Ascending aorta (tissue), 2 donors: ENCODE measurements at places on chromosomes 3 and 15.

DNA sequence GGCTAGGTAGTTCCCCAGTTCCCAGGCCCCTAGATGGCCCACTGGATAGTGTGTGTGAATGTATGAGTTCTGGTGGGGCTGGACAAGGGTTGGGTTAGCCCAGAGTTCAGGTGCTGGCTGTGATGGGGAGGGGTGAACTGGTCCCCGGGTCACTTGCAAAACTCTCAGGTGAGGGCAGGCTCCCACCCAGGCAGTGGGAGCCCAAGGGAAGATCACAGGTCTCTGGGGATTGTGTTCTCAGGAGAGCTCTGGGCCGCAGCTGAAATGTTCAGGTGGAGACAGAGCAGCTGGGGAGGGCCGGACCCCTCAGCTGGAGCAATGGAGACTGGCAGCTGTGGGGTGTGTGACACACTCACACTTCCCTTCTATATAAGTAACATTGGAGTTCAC lies 12.8 kb upstream of the FAM98B start:
- no peak for DNase-seq

DNA sequence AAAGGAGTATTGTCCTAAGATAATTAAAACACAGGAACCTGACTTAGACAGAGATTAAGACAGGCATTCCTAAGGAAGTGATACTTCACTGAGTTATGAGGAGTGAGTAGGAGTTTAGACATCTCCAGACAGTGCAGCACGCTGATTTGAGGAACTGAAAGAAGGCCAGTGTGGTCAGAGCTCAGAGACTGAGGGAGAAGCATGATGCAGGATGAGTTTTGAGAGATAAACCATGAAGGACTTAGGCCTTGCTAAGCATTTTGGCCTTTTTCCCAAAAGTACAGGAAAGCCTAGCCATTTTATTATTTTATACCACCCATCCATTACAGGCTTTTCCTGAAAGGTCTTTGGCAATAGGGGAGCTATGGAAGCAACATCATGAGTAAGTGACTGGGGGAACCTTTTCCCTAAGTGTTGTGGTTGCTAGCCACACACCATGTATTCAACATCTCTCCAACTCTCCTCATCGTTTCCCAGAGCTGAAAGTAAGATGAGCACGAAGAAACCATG lies 375.6 kb upstream of the TPRG1 start:
- DNase-seq, result no peak

DNA sequence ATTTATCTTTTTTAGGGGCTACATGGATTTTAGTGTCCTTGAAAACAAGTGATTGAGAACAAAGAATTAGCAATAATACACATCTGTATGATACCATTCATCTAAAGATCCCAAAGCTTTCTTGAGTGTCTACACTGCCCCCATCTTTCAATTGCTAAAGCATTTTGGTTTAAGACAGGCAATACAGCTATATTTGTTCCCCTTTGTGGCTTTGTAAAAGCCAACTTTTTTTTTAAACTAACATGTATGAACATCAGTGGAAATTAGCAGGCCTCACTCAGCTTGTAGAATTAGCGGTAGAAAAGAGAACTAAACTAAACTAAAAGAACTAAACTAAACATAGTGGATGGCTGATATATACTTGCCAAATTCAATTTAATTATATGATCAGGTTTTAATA lies 449.6 kb downstream of the MECOM start:
- no peak for DNase-seq

GRCh38 chr3:195150181-195151118 lies 120.5 kb downstream of the XXYLT1 start:
- peak; percentile 87 for DNase-seq

GRCh38 chr3:15858547-15859506 lies 61.0 kb upstream of the ANKRD28 start:
- no peak for DNase-seq

GRCh38 chr3:82281205-82281604 lies 519.8 kb upstream of the GBE1 start:
- DNase-seq, result no peak

GRCh38 chr15:75056036-75056435 lies 32.6 kb downstream of the PPCDC start:
- no peak for DNase-seq

DNA sequence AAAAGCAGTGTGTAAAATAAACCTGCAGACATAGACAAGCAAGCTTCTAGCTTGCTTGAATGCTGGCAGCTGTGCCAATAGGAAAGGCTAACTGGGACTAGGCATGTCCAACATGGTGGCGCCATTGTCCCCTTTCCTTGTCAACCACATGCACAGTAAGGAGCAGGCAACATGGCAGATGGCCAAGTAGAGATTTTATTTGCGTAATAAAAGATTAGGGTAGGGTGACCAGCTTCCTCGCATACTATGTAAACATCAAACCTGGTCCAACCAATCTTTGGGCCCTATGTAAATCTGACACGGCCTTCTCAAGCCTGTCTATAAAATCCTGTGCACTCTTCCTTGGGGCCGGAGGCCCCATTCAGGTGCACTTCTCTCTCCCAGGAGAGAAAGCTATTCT lies 575.4 kb upstream of the GOLIM4 start:
- no peak for DNase-seq

- peak; percentile 22 for DNase-seq
These were observed 54.7 kb downstream of the LRRC28 start for GRCh38 chr15:99305761-99306505.

GRCh38 chr15:33988384-33988783 lies 20.1 kb downstream of the CHRM5 start:
- no peak for DNase-seq

DNA sequence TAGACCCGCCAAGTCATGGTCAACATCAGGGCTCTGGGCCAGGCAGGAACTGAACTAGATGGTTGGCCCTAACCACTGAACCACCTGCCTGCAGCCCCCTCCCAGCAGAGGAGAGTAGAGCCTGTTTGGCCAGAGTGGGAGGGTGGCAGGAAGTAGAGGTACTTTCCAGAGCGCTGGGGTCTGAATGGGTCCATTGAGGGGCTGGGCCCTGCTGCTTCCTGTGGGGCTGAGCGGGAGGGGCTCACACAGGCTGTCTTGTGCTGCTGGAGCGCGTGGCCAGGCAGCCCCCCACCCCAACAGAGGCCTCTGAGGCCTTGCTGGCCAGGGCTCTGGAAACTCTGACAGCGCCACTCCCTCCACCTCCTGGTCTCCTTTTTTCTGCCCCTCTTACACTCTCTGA lies 17.4 kb downstream of the CSPG4 start:
- no peak for DNase-seq

- DNase-seq, result no peak
These were observed 95.6 kb downstream of the FBLN2 start for GRCh38 chr3:13644341-13645117.

GRCh38 chr3:72288955-72289691 lies 504.2 kb upstream of the PROK2 start:
- DNase-seq, result no peak

GRCh38 chr3:153171256-153171655 lies 9.2 kb downstream of the RAP2B start:
- no peak for DNase-seq

DNA sequence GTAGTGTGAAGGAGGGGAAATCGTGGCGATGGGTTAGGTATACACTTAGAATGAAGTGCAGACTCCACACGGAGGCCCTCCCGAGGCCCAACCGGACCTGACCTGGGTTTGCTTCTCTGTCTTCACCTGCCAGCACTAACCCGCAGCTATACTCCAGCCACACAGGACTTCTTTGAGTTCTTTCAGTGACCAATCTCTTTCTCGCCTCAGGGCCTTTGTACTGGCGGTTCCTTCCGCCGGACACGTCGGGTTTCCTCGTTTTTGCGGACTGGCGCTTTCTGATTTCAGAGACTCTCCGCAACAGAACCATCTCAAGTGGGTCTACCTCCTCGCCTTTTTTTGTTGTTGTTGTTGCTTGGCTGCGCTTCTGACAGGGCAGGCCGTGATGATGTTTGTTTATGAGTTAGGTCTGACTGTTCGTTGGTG lies at the start of gene NEIL1:
Gene NEIL1 (plus strand): TSS at position 244 of the 426 bp plus-strand sequence. CDS start 1,867 bp downstream, outside the sequence.
- no peak for DNase-seq

GRCh38 chr15:27059610-27060202 lies 88.7 kb downstream of the GABRG3 start:
- no peak for DNase-seq

DNA sequence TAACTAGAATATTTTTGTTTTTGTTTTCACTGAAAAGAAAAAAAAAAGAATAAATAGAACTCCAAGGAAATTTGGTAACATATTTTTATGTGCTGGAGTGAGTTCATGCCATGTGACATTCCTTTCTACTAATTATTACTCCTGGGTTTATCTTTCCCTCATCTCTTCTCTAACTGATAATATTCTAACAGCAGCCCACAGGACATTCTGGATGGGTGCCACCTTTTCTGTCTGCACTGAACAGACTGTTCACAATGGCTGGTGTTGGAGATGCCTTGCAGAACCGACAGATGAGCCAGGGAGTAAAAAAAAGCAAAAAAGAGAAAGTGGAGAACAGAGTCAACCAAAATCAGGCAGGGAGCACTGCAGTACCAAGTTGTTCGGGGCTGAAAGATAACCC lies 151.3 kb downstream of the OR4M2 start:
- no peak for DNase-seq

- no peak for DNase-seq
These were observed 50.6 kb upstream of the PLXNA1 start for GRCh38 chr3:126932188-126932931.

GRCh38 chr3:83193526-83193925 lies 1432.1 kb upstream of the GBE1 start:
- DNase-seq, result no peak

GRCh38 chr3:14601692-14602005 lies 49.9 kb upstream of the CCDC174 start:
- no peak for DNase-seq

DNA sequence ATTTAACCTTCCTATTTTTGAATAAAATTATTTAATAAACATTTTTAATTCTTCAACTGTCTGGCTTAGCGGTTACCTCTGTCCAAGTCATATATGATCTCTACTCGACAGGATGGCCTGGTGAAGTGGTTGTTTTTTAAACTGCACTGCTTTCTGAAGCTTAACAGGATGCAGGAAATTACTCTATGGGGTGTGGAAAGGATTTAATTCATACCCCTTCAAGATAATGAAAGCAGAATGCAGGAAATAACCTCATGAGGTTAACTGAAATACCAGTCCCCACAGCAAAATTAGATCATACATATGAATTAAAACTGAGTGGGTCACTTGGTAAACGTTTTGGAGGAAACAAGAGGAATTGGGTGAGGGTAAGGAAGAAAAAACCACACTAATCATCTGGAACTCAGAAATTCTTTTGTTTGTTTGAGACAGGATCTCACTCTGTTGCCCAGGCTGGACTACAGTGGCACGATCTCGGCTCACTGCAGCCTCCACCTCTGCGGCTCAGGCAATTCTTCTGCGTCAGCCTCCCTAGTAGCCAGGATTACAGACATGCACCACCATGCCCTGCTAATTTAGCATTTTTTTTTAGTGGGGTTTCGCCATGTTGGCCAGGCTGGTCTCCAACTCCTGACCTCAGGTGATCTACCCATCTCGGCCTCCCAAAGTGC lies 50.1 kb downstream of the LYSMD4 start:
- DNase-seq, result no peak

DNA sequence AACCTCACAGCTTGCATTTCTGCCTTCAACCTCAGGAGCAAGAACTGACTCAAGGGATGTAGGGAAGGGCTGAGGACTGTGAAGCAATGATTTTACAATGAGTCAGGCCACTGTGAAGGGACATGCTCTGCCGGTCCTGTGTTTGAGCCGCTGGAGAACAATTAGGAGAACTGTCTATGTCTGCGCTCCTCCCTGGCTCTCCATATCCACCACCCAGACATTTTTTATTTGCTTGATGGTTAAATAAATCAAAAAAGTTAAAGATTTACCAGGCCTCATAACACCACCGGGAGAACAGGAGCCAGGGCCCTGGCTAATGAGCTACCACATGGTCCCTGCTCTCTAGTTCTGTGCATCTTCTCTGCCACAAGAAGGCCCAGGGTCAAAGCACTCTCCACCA lies 29.6 kb downstream of the SEC61A1 start:
- DNase-seq, result no peak

DNA sequence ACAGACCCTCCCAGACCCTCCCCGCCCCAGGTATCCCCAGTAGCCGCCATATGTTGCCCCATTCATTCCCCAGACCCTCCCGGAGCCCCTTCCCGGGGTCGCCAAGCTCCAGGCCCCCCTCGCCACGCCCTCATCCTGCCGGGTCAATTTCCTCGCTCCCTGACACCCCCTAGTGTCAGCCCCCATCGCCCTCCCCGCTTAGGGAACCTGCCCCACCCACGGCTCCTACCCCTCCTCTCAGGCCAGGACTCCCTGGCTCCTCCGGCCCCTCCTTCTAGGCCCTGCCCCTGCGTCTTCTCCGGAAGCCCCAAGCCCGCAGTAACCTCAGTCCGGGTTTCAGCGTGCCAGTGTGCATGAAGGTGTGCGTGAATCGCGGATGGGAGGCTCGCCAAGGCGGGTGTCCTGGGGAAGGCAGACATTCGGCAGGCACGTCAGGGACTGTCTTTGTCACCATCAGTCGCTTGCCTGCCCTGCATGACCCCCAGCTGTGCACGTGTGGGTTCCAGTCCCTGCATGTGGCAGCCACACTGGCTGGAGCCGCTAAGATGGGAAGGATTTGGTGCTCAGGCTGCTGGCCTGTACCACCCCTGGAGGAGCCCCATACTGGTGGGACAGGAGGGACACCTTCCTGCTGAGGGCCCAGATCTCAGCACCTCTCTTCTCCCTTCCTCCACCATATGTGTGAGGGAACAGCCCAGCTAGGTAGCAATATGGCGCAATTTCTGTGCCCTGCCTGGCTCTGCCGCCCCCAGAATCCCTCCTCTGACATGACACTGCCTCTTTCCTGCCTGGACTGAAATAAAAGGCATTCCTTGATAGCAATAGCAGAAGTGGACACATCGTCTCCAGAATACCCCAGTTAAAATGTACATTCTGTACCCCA lies 693 bp downstream of the DISP2 start:
- no peak for DNase-seq

- DNase-seq, result no peak
These were observed 210.2 kb downstream of the THSD4 start for GRCh38 chr15:71325481-71325880.

DNA sequence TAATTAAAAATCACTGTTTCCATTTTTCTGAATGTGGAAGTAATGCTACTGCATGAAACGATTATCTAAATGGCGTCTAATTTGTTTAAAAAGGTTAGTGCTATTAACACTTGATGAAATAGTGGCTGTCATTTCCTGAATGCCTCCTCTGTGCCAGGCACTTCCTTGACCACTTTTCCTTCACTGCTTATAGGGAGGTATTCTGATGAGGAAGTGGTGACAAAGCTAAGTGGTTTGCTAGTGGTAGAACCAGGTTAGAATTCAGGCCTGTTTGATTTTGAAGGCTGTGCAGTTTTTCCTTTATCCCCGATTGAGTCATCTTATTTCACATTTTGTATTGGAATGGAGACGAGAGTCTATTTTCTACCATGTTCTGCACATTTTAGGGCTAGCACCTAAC lies 119.0 kb downstream of the USP13 start:
- no peak for DNase-seq

GRCh38 chr3:12907729-12908128 lies 66.4 kb upstream of the RPL32 start:
- DNase-seq, result no peak

- DNase-seq, result no peak
These were observed 12.6 kb upstream of the LCTL start for GRCh38 chr15:66578286-66578875.
